NCI-H510A (cell line): ENCODE measurements at places on chromosomes 6 and 20.

- no peak for DNase-seq
Measured at GRCh38 chr20:50278377-50278683, 87.7 kb downstream of the CEBPB start.

- DNase-seq: no peak
Measured at GRCh38 chr6:3431994-3432393, 24.9 kb downstream of the SLC22A23 start.

DNA sequence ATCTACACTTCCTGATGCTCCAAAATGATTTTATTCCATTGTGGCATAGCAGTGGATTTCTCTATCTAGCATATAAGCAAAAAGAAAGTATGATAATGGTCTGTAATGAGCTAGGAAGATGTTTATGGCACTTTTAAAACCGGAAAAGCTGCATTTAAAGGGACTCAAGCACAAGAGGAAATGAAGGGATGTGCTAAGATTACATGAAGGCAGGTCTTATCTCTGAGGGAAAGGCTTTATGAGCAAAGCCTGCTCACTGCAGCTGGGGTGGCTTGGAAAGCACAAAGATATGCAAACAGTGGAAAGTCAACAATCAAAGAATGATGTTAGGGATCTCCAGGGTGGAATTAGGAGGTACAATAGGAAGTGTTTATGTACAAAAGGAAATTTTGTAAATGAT lies 138.2 kb downstream of the TENT5A start:
- DNase-seq: no peak

DNA sequence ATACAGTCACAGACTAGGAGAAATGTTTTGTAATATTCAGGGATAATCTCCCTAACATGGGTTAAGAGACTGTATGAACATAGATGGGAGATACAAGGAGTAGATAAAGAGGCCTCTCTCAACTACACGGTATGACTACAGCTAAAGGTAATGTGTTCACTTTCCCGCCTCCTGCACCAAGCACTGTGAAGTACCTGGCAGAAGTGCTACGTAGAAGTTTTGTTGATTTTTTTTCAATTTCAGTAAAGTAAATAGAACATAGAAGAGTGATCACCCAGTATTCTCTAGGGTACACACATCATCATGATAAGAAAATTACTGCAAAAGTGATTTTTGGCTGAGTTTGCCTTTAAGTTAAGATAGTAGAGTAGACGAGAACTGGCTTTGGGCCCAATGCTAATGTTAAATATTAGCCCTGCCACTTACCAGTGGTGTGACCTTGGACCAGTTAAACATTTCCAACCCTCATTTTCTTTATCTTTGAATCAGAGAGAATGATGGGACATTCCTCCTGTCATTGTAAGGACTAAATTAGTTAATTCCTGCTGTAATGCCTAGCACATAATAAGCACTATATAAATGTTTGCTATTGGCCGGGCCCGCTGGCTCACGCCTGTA lies 183.6 kb downstream of the COL9A1 start:
- no peak for DNase-seq

DNA sequence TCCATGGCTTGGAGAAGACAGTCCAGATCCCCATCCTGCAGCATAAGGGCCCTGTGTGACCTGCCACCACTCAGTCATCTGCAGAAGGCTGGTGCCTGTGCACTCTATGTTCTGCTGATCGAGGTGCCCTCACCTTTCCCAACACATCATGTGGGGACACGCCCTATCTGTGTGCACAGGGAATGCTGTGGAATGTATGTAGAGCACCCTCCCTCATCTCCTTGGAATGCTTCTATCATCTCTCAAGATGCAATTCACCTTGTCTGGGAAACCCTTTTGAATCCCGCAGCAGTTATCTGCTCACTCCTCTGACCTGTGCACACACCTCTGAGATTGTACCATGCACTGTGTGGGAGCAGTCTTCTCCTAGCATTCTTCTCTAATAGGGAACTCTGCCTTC lies 207.2 kb upstream of the SSTR4 start:
- DNase-seq: no peak

GRCh38 chr20:38076548-38076947 lies 43.0 kb downstream of the RPRD1B start:
- no peak for DNase-seq

DNA sequence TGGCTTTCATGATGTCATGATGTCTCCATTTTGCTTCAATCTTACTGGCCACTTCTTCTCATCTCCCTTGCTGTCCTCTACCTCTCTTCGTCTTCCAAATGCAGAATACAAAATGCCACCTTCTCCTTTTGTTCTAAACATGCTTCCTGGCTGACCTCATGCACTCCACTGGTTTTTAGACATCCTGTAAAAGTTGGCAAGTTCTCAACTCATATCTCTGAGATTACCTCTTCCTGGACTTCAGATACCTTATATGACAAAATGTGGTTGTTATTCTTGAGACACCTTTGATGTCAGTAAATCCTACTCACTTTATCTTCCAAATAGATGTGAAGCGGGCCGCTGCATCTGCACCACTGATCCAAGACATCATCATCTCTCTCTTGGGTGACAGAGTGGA lies 212.7 kb upstream of the FOXA2 start:
- DNase-seq: no peak

DNA sequence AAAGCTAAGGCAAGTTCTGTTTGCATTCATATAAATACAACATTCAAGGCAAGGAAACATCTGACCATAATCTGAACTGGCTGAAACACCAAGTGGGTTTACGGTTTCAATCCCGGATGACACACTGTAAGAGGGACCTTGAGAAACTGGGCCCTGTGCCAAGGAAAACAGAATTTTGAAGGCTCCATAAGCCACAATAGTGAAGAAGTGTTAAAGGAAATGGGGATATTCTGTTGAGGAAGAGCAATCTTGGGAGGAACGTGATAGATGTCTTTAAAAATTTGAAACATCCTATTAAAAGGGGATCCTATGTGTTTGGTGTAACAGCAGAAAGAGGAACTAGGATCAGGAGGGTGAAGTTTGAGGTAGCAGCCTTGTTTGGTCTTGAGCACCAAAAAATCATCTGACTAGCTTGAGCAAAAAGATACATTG lies 82.4 kb upstream of the TAB2 start:
- DNase-seq: peak; percentile 62

DNA sequence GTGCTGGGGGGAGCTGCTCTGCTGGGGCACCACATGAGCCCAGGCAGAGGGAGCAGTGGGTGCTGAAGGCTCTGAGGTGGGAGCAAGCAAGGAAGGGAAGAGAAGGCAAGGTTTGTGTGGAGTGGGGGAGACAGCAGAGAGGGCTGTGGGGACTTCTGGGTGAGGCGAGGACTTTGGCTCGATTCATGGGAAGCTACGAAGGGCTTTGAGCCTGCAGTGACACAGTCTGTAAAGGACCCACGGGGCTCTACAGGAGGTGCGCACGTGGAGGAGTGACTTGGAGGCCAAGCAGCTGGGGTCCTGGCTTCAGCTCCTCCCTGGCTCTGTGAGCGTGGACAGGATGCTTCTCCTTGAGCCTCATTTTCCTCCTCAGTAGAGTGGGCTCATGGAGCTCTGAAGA lies 29.1 kb upstream of the CSNK2A1 start:
- no peak for DNase-seq

DNA sequence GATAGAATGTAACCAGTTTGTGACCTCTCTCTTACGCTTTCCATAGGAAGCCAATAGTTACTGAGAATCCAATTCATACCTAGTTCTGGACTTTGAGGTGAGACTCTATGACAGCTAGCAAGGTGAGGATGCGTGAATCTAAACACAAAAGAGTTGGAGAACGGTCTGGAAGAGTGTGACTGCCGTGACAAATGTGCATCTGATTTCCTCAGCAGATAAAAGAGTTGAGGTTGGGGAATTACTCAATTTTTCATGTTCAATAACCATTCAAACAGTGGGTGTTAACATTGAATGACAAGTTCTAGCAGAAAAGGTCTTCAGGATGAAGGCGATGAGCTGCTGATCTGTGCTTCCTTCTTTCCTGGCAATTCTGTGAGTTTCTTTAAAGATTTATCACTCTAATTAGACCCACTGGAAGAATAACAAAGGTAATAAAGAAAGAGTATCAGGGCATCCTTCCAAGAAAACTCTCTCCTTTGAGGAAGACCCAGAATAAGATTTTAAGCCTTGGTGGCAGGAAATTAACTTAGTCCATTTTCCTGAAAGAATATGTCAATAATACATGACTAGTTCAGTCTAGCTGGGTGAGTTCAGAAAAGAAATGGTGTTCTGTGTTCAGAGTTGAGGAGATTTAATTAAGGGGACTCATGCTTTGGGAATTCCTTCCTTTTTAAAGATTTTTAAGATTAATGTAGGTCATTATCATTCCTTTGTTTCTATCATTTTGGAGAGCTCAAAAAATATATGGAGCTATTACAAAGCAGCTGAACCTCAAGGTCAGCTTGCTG lies 24.5 kb downstream of the KIF3B start:
- no peak for DNase-seq

- DNase-seq: no peak
Measured at GRCh38 chr6:5626727-5627426, 365.6 kb downstream of the FARS2 start.

DNA sequence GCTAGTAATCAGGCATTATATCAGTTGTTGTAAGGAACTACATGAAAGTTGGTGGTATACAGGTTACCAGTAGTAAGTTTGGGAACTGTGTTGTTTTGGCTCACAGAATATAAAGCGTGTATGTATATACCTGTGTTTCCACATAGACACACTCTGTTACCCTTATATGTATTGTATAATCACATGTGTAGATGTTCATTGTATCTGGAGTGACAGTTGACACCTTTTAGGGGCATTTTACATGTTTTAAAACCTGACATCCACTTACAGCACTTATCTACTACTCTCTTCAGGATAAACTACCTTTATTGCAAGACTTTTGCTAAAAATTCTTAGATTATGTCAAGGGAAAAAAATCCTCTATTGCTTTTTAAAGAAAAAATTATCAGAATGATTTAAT lies 228.9 kb downstream of the LAMA2 start:
- no peak for DNase-seq

GRCh38 chr20:1508574-1508973 lies 17.4 kb upstream of the SIRPB2 start:
- no peak for DNase-seq
